ENCODE measurements at places on chromosomes 12 and 14.

GRCh38 chr12:94534278-94534677 is 74.6 kb upstream of the CEP83 start:
- DNase-seq = no peak

DNA sequence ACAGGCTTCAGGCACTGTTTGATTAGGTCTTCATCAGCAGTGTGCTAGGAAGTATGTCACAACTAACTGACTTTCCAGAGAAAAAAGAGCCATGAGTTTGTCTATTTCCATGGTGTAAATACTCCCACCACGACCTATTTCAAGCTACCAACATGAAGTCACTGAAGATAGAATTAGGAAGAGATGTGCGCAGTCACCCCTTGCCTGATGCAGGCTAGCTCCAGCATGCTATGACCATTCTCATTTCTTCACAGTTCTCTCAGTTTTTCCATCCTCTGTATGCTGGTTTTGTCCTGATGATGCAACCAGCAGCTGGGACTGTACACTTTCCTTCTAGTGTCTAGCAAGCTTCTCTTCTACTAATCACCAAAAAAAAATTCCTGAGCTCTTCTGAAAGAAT is 191.6 kb upstream of the NUDT4 start:
- no peak for DNase-seq

- no peak for DNase-seq
Measured at GRCh38 chr14:95769976-95770375, 56.1 kb upstream of the TCL1A start.

DNA sequence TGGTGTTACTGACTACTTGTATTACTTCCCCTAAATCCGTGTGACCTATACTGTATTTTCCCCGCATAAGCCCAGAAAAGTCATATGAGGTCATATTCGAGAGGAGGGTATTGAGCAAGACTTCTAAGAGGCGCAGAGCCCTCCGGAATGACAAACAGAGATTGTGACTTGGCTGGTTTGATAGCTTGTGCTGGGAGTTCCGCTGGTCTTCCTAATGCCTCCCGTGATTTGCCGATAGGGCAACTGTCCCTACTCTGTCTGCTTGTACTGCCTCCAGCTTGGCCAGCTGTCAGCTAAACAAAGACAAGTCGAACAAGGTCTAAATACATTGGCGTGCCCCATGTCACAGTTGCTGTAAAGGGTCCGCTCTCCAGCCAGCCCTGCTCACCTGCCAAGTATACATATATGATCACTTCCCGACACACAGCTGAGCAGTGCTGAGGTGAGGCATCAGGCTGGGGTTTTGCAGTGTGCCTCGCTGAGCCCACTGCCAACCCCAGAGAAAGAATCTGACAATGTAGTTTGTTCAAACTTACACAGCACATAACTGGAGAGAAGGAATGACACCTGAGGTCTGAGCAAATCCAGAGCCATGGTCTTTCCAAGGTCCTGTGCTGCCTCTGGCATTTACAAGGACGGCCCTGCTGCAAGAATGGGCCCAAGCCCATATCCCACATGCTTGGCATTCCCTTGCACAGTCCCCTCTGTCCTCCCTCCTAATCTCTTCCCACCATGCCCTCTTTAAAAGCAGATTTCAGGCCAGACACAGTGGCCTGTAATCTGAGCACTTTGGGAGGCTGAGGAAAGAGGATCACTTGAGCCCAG is 23.7 kb downstream of the LGMN start:
- no peak for DNase-seq

DNA sequence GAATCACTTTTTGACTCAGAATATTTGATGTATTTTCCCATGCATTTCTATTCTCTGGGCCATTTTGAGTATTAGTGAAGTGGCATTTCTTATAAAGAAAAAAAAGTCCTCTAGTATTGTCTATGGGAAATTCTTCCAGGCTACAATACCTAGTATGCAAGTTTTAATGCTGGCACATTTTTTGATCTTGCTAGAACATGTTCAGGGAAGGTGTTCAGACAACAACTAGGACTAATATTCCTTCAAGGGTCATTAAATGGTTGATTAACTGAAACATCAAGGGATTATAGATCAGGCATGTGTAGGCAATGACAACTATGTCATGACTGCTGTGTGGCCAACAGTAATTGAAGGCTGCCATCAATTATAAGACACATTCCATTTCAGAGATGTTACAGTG is 7.7 kb downstream of the CCDC184 start:
- no peak for DNase-seq

DNA sequence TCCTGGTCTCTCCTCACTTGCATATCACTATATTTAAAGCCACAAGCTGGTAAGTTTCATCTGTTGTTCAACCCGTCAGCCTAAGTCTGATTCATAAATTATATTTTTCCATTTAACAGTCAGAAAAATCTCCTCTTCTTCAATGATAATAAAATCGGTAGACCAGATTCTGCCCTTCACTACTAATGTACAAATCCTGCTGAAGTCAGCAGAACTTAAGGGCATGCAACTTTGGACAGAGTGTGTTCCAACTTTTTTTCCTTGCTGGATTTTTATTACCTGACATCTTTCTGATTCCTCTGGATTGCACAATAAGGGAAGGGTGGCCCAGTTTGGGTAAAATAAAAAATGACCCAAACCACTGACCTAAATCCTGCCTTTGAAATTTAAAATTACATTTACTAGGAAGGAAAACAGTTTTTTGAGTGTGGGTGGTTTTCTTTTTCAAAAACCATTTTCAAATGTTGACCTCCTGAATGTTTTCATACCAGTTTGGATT is 125.4 kb upstream of the DIO2 start:
- DNase-seq = no peak

GRCh38 chr12:52871291-52872039 is 22.7 kb upstream of the KRT78 start:
- DNase-seq = no peak
